ENCODE measurements at places on chromosomes 12 and 14. TPM values are rescaled to one million over a fixed set of nuclear protein-coding genes. Genes with fewer than 3 reads are reported as not detected.

GRCh38 chr12:57190037-57190436 lies 26.6 kb upstream of the NXPH4 start:
- no peak for DNase-seq

- DNase-seq = peak; percentile 13
Observed at GRCh38 chr14:104753528-104754212, 723 bp downstream of the SIVA1 start.

GRCh38 chr12:97643924-97644323 lies 181.3 kb downstream of the RMST start:
- no peak for DNase-seq

DNA sequence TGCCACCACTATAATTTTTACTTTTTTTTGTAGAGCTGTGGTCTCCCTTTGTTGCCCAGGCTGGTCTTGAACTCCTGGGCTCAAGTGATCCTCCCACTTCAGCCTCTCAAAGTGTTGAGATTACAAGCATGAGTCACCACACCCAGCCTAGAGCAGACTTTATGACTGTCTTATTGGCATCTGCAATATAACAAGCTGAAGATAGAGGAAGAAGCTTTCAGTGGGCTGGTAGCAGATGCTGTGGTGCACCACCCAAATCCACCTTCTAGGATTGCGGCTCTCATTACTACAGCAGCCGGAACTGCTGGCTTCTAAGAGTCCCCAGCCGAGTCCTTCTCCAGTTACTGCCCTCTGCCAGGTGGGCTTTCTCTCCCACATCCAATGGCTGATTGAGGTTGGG lies 7.6 kb upstream of the STK38L start:
- no peak for DNase-seq

GRCh38 chr14:88232771-88233170 lies 90.3 kb downstream of the KCNK10 start:
- DNase-seq = no peak

GRCh38 chr12:1939801-1940607 lies 21.6 kb upstream of the CACNA2D4 start:
- peak; percentile 84 for DNase-seq

- DNase-seq = no peak
Observed at GRCh38 chr12:95624589-95624988, 73.3 kb upstream of the USP44 start.

- DNase-seq = no peak
Observed at GRCh38 chr12:107352347-107353081, 259.2 kb upstream of the CRY1 start.

GRCh38 chr12:114935658-114936057 lies 251.7 kb upstream of the TBX3 start:
- no peak for DNase-seq

- no peak for DNase-seq
Observed at GRCh38 chr14:50008562-50008961, 107.8 kb downstream of the VCPKMT start.

- no peak for DNase-seq
Observed at GRCh38 chr12:7667125-7667524, 1.4 kb upstream of the APOBEC1 start.

- no peak for DNase-seq
Observed at GRCh38 chr14:75155169-75155568, 21.2 kb downstream of the TMED10 start.

- DNase-seq = no peak
Observed at GRCh38 chr14:100302616-100303015, 3.6 kb downstream of the SLC25A29 start.

DNA sequence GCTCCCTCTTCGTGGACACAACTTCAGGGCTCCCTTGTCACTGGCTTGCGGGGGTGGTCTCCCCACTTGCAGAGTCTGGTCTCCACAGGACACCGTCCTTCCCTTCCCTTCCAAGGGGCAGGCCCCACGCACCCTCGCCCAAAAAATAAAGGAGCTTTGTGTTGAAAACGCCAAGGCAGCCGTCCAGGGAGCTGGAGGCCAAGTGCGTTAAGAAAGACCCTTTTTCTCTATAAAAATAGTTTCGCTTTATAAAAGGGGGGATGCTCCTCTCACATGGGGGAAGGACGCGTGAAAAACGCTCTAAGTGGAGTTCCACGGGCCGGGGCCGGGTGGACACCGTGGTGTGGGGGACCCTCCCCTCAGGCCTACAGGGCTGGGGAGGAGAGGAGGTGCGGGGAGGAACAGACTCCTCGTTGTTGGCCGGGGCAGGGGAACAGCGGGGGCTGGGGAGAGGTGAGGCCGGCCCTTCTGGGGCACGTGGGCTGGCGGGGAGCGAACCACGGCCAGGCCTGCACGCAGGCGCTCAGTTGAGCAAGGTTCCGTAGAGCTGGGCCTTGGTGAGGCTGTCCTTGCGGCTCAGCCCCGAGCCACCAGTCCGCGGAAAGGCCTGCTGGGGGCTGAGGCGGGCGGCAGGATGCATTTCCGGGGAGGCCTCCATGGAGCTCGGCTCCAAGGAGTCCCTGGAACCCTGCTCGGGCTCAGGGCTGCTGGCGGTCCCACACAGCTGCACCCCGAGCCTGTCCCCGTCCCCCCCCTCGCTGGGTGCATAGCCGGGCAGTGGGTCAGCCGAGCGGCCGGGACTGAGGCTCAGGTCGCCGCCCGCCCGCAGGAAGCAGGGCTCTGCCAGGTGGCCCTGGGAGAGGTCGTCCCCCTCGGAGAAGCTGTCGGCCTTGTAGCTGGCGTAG lies 49.5 kb downstream of the BEGAIN start:
- no peak for DNase-seq

GRCh38 chr14:70666361-70666686 lies 24.6 kb downstream of the TTC9 start:
- no peak for DNase-seq

- DNase-seq = no peak
Observed at GRCh38 chr14:81231540-81231939, 10.8 kb upstream of the GTF2A1 start.

DNA sequence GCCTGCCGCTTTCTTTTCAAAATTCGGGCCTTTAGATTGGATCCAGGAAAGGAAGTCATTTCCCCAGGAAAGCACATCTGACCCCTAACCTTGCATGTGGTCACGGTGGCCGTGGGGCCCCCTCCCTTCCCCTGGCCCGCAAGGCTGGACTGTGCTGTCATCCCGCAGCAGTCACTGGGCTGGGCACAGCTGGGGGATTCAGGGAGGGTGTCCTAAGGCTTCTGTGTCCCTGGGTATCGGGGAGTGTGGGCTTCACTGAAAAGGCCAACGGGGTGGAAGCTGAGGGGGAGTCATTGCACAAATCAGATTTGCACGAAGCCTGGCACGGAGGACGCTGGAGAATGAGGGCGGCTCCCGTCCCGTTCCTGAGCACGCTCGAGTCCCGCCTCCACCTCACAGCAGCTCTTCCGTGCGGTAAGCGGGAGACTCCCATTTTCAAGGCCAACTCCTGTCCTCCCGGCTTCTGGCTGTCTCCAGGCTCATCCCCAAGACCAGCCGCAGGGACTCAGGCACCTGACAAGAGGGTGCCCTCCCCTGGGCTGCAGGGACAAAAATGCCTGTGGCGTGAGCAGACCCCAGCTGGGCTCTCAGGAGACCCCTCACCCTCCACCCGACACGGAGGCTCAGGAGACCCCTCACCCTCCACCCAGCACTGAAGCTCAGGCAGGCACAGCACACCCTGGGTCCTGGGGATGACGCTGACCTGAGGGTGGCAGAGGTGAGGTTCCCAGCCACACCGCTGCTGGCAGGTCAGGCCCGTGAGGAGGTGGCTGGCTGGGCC lies 9.6 kb downstream of the XRCC3 start:
- no peak for DNase-seq

- DNase-seq = no peak
Observed at GRCh38 chr12:87274594-87275245, 754.5 kb downstream of the C12orf50 start.

DNA sequence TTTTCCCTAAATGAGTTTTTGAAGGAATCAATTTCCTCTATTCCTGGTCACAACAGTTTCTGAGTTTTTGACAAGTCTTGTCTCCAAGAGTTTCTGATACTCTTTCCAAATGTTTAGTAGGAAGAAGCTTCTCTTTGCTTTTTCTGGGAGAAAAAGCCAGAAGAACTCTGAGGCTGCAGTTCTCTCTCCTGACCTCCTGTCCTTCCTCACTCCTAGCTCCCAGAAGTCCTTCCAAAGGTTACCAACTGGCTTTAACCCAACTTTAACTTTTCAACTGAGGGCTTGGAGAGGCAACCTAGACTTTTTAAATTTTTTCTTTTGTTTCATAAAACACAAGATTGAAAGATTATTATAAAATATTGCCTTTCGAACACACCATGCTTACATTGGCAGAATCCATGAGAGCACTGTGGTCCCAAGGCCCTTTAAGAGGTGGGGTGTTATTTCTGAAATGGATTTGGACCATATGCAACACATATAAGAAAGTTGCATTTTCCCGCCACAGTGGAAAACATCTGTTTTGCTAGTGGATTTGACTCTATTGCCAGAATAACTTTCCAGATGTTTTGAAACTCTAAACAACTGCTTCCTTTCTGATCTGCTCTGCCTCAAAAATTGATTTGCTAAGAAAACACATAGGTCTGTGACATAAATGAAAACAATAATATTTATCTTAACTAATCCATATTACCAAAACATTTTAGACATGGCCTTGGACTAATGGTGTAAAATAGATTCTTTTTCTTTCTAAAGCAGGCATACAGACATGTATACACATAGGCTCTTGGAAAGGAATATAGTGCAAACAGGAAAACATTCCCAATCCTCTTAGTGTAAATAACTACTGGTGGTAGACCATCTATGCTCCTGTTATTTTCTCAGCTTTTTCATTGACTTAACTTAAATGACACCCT lies 22.3 kb upstream of the EPS8 start:
- no peak for DNase-seq

DNA sequence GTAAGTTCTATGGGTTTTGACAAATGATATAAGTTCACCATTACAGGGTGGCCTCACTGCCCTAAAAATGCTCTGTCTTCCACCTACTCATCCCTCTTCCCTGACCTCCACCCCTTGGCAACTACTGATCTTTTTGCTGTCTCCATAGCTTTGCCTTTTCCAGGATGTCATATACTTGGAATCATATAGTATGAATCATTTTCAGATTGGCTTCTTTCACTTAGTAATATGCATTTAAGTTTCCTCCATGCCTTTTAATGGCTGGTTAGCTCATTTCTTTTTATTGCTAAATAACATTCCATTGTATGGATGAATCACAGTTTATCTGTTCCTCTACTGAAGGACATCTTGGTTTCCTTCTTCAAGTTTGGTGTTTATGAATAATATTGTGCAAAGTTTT lies 14.0 kb upstream of the PEX5 start:
- DNase-seq = no peak

GRCh38 chr12:51692016-51692415 lies 101.0 kb downstream of the SCN8A start:
- DNase-seq = no peak

DNA sequence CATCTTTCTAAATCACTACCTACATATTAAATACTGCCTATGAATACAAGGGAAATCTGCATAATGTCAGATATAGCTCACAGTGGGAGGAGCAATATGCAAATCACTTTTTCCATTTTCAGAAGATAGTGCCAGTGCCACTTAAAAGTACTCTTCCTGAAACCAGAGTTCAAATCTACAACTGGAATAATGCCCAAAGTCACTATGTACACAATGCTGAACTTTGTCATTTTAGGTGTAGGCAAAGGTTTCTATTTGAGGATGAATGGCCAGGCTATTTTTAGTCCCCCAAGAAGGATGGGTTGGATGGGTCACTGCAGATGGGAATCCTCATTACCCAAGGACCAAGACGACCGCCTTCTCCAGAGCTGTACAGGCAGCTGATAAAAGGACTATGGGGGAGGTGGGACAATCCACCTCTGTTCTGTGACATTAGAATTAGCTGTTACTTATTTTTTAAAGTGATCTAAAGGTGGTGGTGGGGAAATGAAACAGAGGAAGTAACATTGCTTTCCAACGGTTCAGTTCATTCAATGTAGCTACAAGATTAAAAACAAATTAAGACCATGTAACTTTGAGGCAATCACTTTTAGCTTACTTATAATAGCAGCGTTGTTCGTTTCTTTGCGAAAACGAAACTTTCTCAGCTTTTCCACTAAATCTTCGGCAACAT lies 5.6 kb downstream of the GMFB start:
- DNase-seq = no peak

- no peak for DNase-seq
Observed at GRCh38 chr14:102584871-102585869, 7.3 kb upstream of the RCOR1 start.

DNA sequence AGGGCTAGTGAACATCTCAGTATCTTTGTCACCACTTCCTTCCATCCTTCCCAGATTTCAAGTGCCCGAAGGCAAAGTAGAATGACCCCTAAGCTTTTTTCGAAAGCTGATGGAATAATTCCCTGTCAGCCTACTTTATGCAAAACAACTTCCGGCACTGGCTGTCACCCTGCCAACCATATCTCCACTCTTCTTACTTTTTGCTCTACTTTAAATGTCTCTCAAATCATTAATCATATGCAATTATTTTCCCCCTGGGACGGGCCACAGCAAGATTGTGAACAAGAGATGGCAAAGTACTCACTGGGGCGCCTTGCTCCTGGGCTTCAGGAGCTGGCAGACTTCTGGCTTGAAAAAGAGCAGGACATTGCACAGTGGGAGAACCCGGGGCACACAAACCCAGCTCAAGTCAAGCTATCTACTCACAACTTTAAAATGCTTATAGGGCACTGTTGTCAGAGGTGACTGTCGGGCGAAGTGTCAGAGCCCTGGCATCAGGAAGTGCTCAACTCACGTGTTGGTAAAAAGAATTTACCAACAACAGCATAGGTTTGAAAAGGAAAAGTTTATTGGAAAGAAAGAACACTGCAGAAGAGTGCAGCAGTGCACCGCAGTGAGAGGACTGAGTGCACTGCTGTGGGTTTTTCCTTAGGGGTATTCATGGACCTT lies 373.5 kb downstream of the PAWR start:
- no peak for DNase-seq

GRCh38 chr12:53538209-53538689 lies 31.0 kb upstream of the NPFF start:
- DNase-seq = no peak

The GDF3 gene
- not detected for total RNA-seq

The ARHGAP9 gene
- total RNA-seq = 278 TPM

The RBM19 gene
- 78.4 TPM for total RNA-seq

The RPS6KL1 gene
- 2.9 TPM for total RNA-seq

The RFX4 gene
- total RNA-seq = not detected

The TAS2R10 gene
- total RNA-seq = 0.76 TPM

The RAB21 gene
- total RNA-seq = 73.6 TPM

The ZNF26 gene
- 28.2 TPM for total RNA-seq

The GZMH gene
- total RNA-seq = not detected

The PROX2 gene
- not detected for total RNA-seq

The GPR137C gene
- 0.20 TPM for total RNA-seq

The EFS gene
- total RNA-seq = not detected

The RTL1 gene
- total RNA-seq = not detected

All from CD4-positive, alpha-beta memory T cell (primary cell).